ENCODE measurements at places on chromosomes 2 and 18. TPM values are rescaled to one million over a fixed set of nuclear protein-coding genes. Genes with fewer than 3 reads are reported as not detected.

Gene RNF125
- 0.65 TPM for total RNA-seq

Gene SATB2
- total RNA-seq = 2.3 TPM

Gene RAD51AP2
- total RNA-seq = not detected

Gene ANKRD30B
- 2.7 TPM for total RNA-seq

Measured in fibroblast of the aortic adventitia (primary cell).